Fibroblast of skin of right biceps (primary cell): ENCODE measurements at places on chromosomes 7 and 10.

DNA sequence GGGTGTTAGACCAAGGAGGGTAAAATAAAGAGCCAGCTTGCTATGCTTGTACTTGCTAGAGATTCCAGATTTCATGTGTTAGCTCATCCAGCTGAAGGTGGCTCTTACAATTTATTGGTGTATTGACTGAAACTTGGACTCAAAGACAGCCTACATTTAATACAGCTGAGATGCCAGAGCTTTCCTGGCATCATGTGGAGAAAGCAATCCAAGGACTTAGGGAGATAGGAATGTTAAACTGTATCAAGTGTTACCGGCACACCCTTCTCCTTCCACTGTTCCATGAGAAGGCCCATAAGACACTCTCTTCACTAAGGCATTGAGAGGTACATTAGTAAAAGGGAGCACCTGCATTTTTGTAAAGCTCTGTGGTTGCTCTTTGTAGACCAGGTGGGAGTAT lies 9.3 kb upstream of the HERPUD2 start:
- DNase-seq: no peak

- DNase-seq: no peak
Measured at GRCh38 chr10:43260117-43260761, 6.6 kb downstream of the RASGEF1A start.

DNA sequence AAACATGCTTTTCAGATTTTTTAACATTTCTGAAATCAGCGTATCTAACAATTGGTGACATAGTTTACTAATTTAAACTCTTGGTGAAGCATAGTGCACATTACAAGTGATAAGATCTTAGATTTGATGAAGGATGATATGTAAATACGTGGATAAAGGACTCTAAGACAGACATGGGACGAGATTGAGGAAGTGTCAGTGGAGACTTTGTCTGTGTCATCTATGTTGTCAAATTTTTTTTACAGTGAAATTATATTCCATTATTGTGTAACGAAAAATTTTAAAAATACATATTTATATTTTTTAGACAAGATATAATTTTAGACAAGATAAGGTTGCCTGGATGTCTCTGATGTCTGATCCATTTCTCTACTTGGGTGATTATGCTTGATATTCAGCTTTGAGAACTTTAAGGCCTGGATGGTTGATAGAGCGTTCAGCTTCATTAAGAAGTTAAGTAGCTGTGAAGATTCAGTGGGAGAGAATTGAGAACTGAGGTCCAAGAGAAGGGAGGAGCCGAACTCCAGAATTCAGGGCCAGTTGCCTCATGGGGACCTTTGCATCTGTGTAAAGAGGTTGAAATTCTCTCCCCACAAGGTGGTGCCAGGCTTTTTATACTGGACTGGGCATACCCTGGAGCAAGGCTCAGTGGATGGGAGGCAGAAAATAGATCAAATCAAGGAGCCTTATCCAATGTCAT lies 62.7 kb downstream of the KAT6B start:
- no peak for DNase-seq

DNA sequence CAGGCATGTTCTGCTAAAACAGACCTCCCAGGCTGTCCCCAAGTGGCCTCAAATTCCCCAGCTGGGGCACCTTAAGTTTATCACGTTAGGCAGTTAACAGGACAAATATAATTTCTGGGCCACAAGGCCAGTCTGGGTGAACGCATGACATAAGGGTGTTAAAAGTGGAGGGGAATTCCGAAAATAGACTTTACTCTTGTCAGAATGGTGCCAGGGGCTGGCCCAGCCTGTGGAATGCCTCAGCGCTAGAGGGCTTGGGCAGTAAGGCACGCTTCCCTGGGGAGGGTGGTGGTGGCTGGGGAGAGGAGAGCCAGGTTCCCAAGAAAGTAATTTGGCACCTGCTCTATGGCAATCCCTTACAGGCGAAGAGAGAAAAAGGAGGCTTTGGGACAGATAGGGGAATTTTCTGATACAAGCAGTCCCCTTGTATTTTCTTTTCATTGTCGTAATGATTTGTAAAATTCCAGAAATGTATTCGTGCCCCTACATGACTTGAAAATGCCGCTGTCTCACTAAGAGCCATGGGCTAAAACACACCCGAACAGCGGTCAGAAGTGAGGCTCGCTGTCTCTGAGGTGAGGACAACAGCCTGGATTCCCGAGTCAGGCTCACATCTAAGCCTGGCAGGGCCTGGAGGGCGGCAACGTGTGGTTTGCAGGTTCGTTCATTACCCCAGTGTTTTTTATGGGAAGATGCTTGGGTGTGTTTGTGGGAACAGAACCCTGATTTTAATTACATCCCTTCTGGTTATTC lies 463.2 kb upstream of the GALNT17 start:
- DNase-seq: no peak

- DNase-seq: no peak
Measured at GRCh38 chr7:150567169-150567568, at the start of gene GIMAP4. GIMAP4 (plus strand) TSS chr7:150567390; CDS start chr7:150569902, 2,512 bp downstream.

DNA sequence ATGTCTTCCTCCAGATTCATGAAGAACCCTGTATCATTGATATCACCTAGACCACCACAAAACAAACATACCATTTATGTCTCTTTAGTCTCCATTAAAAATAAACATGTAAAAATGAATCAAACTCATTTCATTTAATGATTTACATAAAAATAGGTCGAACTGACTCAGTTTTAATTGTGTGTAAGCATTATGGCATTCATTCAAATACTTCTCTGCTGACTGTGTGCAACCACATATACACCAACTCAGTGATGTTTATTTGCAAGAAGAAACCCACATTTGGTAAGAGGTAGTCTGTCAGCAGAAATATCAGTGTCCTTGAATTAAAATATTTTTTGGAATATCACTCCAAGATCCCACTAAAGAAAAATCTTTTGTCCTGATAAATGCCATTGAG lies 30.5 kb downstream of the ABCB1 start:
- DNase-seq: peak; percentile 82

DNA sequence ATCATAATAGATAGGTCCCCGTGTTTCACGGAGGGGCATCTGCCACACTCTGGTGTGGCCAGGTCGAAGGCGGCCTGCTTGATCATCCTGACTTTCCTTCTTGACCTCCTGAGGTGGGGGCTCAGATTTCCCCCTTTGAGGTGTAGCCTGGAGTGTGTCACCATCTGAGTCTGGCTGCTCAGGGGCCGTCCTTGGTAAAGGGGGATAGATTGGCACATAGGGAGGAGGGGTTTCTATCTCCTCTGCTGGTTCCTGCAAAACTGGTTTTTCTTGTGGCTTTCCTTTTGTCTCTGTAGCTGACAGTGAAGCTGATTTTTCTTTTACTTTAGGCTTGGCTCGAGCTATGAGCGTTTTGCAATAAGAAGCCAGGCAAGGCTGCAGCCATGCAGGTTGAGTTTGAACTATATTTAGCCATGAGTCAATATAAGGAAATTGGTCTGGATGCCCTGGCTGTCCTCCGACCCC lies 7.1 kb upstream of the ZNF117 start:
- DNase-seq: peak; percentile 41

- DNase-seq: peak; percentile 14
Measured at GRCh38 chr7:106108991-106109390, 3.1 kb downstream of the SYPL1 start.

DNA sequence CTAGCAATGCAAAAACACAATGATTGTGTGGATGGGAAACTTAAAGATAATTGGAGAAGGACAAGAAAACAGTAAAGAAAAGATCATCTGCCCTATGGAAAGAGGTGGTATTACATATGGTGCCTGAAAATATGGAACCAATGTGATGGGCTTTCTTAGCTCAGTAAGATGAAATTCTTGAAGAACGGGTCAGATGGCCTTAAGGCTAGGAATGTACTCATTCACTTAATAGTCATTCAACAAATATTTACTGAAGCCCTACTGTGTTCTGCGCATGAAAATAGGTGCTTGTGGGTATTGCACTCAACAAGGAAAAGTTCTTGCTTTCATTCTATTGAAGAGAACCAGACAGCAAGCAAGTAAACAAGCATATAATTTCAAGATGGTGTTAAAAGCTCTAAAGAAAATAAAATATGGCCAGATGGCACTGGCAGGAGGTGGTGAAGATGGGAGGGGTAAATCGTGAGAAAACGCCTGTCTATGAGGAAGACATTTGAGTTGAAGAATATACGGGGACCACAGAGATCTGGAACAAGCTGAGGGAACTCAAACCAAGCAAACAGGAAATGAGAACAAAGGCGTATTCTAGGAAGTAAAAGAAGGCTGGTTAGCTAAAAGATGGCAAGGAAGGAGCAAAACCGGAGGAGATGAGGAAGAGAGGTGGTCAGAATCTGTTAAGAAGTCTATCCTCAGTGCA lies 179.7 kb downstream of the ANK3 start:
- peak; percentile 19 for DNase-seq

DNA sequence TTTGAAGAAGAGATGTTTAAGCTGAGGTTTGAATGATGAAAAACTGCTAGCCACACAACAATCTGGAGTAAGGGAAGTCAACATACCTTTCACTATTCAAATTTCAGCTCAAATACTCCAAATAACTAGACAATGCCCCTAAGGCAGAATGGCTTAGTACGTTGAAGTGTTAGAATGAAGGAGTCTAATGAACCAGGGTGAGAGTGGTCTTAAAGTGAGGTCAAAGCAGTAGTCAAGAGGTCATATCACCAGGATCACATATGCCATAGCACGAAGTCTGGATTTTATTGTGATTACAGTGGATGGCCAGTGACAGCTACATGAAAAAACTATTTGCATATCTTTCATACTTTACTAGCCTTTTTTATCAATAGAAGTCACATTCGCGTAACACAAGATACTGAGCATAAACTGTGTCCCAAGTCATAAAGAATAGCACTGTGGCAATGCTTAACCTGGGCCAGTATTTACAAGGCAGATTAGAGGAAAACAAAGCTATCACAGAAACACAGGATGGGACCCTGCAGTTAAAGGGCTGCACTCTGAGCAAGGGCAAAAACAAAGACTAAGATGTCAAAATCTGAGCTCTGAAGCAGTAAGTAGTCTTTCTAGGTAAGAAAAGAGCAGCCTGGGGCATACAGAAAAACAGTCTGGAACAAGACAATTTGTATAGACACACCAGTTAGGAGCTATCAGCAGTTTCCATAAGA lies 61.5 kb downstream of the HYCC1 start:
- no peak for DNase-seq

- DNase-seq: no peak
Measured at GRCh38 chr7:67614843-67615242, 618.2 kb downstream of the TYW1 start.

GRCh38 chr10:52210161-52210560 lies 103.9 kb upstream of the DKK1 start:
- DNase-seq: no peak

- DNase-seq: no peak
Measured at GRCh38 chr7:155115288-155115687, 45.2 kb downstream of the HTR5A start.

- peak; percentile 68 for DNase-seq
Measured at GRCh38 chr7:113890331-113891030, 28.3 kb downstream of the PPP1R3A start.

GRCh38 chr7:104984585-104985258 lies 29.3 kb upstream of the KMT2E start:
- DNase-seq: no peak

GRCh38 chr7:80264769-80265495 lies 130.3 kb downstream of the GNAI1 start:
- no peak for DNase-seq

- DNase-seq: no peak
Measured at GRCh38 chr10:48990226-48990625, 50.6 kb upstream of the LRRC18 start.

GRCh38 chr10:69228151-69228550 lies 8.0 kb downstream of the HKDC1 start:
- DNase-seq: no peak
